Stimulated activated CD8-positive, alpha-beta memory T cell treated with anti-CD3 and anti-CD28 coated beads, Interleukin-7, amount 100 ng/mL, for 24 hours (primary cell): ENCODE measurements at places on chromosomes 7 and 10.

- no peak for DNase-seq
These were observed 23.7 kb downstream of the PARP12 start for GRCh38 chr7:140039066-140039465.

GRCh38 chr7:104677587-104677986 lies 336.4 kb upstream of the KMT2E start:
- DNase-seq = no peak

- DNase-seq = no peak
These were observed 110.7 kb downstream of the VIPR2 start for GRCh38 chr7:159033956-159034355.

DNA sequence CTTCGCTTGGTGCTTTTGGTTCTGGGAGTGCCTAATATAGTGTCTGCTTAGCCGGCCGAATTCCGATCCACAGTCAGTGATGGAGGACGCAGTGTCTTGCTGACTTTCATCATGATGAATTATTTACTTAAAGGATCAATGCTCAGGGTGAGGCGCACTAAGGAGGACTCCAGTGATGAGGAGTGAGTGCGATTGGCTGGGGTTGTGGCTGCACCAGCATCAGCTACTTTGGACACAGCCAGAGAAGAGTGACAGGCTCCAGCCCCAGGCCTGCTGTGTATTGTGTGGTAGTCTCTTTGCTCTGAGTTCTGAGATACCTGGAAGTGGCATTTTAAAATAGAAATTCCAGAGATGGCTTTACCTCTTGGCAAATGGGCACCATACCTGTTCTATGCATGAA lies 73.3 kb upstream of the ANLN start:
- DNase-seq = no peak

DNA sequence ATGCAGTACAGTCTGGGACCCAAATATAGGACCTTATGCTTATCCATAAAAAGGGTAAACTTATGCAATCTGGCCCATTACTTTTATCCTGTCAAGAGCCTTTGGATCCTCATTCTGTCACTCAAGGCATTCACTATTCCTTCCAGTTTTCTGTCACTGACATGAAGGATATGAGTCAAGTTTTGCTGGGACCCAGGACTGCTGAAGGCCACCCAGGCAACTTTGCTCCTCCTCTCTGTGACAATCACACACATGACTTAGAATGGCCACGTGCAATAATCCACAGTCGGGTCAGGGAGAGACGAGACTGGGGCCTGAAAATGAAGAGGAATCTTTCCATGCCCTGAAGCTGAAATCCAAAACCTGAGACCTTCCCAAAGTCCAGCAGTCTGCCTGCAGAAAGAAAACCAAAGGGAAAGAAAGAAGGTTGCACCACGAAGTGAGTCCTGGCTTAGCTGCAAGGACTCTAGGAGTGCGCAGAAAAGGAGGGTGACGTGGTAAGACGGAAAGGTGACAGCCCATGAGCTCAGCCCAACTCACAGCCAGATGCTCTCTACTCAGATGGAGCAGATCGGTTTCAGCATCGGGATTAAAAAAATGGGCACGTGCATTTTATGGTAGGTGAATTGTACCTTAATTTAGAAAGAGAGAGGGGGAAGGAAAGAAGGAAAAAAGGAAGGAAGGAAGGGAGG lies 67.2 kb downstream of the VOPP1 start:
- DNase-seq = no peak

DNA sequence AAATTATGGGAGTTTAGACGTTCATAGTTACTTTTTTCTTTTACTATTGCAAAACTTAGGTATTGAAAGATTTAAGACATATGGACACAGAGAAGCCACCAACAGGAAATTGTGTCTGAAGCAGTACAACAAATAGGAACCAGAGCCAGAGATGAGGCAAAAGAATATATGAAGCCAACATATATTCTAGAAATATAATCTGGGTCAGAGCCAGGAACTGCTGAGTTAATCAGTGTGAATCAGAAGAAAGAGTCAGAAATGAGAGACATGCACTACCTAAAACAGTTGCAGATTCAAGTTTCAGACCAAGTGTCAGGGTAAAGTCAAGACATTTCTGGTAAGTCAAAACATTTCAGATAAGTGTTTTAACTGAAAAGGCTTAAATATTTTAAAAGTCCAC lies 67.7 kb downstream of the DGKB start:
- DNase-seq = no peak

- no peak for DNase-seq
These were observed 20.5 kb upstream of the ASB15 start for GRCh38 chr7:123581162-123581459.

GRCh38 chr7:70533614-70534013 lies 598.3 kb upstream of the GALNT17 start:
- no peak for DNase-seq

DNA sequence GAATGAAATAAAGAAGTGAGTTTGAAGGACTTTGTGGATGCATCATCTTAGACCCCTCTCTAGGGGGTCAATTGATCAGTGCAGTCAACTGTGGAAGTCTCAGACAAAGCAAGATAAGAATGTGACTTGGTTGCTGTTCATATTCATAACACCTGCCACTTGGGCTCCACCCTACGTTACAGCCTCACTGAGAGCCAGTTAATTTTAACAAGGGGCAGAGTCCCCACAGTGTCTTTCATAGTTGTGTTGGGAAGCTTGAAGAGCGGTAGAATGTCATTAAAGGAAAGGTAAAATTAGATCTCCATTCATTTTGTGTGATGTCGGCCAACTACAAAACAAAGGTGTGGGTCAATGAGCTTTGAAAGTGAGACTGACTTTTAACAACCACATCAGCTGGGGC lies 442.1 kb upstream of the C7orf33 start:
- DNase-seq = no peak

DNA sequence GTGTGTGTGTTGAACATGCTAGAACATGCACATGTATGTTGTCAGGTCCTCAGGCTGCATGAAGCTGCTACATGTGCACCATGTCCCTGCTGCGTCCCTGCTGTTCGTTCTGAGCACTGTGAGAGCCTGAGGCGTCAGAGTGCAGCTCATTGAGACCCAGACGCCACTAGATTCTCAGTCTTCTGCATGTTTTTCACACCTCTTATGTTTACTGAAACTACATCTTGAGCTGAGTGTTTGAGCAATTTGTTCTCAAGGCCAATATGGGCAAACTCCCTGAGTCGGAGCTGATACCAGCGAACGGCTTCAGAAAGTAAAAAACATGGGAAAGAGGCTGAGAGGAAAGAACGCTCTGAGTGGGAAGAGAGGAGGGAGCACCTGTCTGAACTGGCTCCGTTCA lies 350.4 kb downstream of the PAXIP1 start:
- no peak for DNase-seq

DNA sequence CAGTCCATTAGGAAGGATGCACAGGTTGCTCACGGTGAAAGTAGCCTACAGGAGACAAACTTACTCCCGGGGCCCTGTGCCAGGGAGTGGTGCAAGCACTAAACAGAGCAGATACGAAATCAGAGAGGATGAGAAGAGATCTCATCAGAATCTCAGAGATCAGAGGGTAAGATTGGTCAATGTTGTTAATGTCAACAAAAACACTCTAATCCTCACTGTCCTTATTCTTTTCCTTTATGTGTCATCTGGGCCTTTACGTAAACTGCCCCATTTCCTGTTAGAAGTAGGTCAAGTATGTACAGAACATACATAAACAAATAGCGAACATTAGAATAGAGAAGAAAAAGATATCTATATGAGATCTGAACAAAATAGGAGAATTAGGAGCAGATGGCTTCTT lies 163.1 kb downstream of the PPP1R17 start:
- DNase-seq = no peak

DNA sequence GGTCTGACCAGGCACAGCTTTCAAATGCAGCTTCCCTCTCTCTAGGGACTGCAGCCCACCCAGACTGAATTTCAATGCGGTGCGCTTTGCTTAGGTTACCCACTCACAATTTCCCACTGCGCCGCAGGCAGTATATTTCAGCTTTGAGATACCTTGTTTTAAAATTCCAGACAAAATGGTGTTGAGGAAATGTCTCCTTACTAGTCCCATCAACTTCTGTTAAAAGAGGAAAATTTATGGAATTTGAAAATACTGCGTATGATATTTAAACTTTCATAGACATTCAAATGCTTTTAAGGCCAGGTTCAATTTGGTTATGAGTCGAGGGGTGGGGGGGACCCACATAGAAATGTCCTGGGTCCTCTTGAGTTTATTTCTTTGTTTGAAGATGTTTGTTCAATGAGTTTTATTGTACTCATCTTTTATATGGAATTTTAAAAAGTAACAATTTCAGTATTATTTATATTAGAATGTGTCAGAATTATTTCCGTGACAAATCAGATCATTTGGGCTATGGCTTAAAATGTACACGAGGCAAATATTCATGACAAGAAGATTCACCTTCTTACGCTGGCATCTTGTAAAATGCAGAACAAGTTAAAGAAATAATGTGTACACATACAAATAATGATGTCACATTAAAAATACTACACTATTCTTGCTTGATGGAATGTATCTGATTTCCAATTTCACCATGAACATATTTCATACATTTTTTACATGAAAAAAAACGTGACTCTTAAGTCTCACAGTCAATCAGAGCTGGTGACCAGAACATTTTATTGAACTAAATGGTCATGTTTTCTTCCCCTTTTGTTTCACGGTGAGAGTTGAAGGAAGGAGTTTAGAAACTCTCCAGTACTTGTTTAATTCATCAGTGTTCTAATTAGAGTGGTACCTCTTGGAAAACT lies 1.3 kb downstream of the IKZF1 start:
- no peak for DNase-seq

- no peak for DNase-seq
These were observed 222.1 kb downstream of the GLI3 start for GRCh38 chr7:42014625-42015618.

DNA sequence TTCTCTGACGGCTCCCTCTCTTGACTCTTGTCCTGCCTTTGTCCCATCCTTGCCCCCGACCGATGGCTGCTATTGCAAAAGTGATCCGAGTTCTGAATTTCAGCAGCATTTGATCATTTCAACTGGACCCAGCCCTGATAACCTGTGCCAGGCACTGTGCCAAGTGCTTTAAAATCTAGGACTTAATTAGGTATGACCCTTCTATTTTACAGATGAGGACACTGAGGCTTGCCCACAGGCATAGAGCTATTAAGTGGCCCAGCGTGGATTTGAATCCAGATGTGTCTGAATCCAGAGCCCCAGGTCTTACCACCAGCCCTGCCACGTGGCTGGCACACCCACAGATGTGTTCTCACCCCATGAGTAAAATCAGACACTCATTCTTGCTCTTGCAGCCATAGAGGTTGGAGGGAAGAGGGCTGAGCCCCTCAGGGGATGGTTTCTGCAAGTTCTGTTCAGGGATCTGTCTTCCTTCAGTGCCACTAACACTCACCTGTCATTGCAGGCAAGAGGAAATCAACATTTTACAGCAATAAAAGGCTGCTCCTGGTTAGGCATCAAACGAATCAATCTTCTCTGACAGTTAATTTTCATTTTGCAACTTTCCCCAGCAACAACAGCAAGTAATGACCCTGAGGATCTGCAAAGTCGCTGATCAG lies 101.2 kb downstream of the GRID1 start:
- DNase-seq = no peak

DNA sequence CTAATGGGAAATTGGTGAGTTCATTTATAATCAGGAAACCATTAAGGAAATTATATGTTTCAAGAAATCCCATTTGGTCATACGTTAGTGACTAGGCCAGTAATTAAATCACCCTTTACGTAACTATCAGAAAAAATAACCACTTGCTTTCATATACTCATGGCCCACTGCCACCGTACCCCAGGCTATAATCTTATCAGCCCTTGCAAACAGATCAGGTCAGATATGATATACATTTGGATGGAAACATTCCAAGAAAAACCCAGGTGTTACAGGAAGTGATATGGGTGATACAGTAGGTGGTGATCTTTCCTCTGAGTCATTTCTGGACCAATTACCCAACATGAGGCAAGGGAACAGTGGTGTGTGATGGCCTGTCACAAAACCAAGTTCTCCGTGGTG lies 481.0 kb upstream of the SEMA3A start:
- no peak for DNase-seq

DNA sequence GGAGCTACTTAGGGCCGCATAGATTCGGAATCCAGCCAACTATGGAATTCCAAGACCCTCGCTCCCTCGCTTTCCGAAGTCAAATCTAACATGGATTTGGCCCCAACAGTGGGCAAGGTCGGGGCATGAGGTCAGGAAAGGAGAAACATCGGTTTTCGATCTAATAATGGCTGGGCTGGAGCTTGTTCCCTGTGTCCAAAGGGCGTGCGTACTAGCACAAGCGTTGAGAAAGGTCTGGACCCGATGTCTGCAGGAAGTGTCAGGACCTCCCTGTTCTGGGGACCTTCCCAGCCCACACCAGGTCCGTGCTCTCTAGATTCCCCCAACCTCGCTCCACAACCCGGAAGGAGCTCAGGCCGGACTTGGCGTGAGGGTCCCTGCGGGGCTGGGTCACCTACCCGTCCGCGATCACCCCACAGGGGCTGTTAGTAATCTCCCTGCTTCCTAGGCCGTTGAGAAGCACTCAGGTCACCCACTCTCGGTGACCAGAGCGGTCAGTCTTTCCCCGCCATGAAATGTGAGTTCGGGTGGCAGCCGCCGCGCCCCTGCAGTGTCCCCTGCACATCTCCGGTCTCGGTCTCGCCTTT lies 4.8 kb downstream of the FEZF1 start:
- no peak for DNase-seq

GRCh38 chr10:126734967-126735366 lies 64.5 kb upstream of the C10orf90 start:
- no peak for DNase-seq

DNA sequence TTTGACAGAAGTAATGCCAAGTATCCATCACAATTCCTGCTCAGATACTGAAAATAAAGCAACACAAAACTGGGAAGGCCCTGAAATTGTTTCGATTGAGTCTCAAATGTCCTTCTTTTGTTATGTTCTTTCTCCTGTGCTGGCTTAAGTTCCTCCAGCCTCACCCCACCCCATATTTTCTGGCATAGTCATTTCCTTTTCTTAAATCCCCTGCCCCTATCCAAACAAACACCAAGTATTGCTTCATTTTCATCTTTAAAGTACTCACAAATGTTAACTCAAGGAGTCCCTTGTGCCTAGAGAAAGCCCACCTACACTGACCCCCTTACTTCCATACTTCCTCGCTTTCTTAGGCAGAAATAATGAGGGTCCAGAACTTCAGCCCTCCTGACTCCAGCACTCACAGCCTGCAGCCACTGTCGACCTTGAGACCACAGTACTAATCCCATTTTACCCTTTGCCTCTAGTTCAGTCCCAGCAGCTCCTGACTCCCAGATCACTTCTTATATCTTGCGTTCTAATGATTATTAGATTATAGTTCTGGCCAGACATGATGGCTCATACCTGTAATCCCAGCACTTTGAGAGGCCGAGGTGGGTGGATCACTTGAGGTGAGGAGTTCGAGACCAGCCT lies 73.2 kb upstream of the ST8SIA6 start:
- no peak for DNase-seq

DNA sequence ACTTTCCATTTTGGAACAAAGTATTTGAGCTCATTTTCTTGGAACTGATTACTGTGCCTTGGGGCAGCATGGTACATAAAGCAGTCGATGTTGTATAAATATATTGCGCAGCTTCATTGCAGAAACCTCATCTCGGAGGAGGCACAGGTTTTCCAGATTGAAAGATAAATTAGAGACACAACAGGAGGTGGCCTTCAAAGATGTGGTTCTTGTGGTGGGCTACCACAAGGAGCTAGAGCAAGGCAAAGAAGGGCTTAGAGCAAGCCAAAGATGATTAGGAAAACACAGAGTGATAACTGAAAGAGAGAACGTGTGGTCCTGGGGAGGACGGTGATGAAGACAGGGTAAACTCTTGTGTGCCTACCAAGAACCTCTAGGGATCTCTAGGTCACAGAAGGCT lies 169.1 kb upstream of the TNS3 start:
- no peak for DNase-seq

GRCh38 chr10:619710-620109 lies 69.8 kb downstream of the DIP2C start:
- DNase-seq = no peak

GRCh38 chr7:154857728-154858681 lies 144.9 kb downstream of the PAXIP1 start:
- no peak for DNase-seq
